ENCODE measurements at places on chromosomes 12 and 14.

GRCh38 chr12:20445687-20446086, 77.3 kb downstream of the PDE3A start:
- DNase-seq, result no peak

- DNase-seq, result peak; percentile 68
Observed at GRCh38 chr12:121795034-121795968, 1.8 kb upstream of the RHOF start.

GRCh38 chr12:119183942-119184695, 5.4 kb downstream of the HSPB8 start:
- DNase-seq, result no peak

GRCh38 chr14:20387576-20387975, 25.7 kb downstream of the TEP1 start:
- no peak for DNase-seq

- DNase-seq, result no peak
Observed at GRCh38 chr12:2395354-2395977, 342.7 kb downstream of the CACNA1C start.

GRCh38 chr12:16913832-16914490, 308.0 kb upstream of the LMO3 start:
- no peak for DNase-seq

DNA sequence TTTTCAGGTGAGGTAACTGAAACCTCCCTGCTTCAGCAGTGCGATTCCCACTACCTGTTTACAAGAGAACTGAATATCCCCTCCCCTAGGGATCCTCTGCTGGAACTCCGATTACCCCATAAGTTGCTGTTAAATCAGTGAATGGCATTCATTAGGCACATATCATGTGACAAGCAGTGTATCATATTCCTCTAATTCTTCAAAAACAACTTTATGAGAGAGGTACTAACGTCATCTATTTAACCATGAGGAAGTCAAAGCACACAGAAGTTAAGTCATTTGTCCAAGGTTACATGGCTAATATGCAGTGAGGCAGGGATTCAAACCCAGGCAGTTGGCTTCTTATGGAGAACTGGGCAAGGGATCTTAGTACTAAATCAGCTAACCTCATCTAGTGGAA, 43.9 kb upstream of the PCED1B start:
- no peak for DNase-seq

DNA sequence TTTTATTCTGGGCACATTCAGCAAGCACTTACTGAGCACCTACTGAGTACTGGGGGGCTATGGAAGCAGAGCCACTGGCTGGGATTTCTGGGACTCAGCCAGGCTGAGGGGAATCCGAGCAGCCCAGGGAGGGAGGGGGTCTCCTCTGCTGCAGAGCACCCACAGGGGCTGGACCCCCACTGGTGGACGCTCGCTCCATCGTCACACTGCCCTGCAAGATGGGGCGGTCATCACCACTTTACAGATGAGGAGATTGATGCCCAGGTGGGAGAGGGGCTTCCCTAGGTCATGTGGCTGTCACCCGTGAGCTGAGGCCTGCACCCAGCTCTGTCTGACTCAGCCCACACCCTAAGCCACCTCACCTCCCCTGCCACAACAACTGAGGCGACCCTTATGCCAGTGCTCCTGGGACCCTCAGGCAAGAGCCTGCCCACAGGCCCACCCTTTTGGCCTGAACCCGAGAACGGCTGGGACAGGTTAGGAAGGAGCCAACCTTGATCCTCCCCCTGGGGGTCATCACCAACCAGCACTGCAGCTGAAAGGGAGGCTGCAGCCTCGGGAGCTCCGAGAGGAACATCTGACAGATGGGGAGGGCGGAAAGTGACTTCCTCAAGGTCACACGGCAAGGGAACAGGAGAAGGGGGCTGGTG, 74.4 kb downstream of the SERPINA3 start:
- DNase-seq, result no peak

DNA sequence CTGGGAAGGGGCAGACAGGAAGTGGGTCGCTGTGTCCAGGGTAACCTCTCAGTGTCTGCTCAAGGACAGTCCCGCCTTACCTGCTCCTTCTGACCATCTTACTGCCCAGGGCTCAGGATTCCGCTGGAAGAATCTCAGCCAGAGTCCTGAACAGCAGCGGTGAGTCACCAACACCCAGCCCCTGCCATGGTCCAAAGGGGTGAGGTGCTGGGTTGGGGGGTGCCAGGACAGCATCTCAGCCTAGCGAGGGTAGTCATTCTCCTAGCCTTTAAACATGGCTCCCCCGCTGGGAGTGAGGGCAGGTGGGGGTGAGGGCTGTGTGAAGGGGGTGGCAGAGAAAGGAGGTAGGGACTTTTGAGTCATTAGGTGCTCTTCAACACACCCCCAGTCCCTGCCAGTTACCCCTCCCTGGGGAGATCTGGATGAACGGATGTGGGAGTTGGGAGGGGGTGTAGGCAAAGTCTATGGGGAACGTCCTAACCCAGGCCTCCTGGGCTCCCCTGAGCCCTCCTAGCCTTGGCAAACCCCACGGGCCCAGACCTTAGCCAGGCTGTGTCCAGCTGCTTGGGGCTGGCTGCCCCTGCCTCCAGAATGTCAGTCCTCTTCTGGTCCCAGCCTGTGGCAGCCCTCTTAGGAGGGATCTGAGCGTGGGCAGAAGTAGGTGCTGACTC, 2.5 kb downstream of the TAMALIN start:
- no peak for DNase-seq

GRCh38 chr12:109513977-109514376, 36.5 kb downstream of the UBE3B start:
- no peak for DNase-seq

- no peak for DNase-seq
Observed at GRCh38 chr12:10320643-10321042, 13.0 kb downstream of the KLRD1 start.
